Fibroblast of skin of left quadriceps (primary cell): ENCODE measurements at places on chromosomes 13 and 19.

DNA sequence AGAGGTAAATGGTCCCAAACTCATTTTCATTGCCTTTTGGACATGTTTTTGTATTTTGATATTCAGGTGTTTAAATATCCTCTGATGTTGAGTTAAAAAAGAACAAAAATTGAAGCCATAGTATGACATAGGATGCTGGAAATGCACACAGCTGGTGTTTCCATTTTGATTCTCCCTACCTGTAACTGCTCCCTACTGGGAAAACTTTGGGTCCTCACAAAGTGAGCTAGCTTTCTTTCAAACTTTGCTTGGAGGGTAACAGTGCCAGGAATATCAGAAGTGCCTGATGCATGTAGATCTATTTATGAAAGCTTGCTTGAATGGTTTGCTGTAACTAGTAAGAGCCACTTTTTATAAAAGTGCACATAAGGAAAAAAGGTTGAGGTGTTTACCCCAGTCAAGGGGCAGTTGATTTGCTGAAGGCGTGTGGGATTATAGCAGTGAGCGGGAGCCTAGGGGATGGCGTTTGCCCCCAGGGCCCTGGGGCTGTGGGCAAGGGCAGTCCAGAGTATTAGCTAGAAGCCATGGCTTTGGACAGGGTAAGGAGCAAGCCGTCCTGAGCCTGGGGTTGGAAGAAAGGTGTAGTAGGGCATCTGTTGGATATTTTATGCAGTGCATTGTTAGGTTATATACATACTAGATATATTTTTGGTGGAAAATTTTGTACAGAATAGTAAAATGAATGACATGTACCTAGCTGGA is 4.3 kb downstream of the RPS9 start:
- no peak for DNase-seq

- DNase-seq = no peak
These were observed 24.4 kb downstream of the ZNF787 start for GRCh38 chr19:56096665-56097064.

DNA sequence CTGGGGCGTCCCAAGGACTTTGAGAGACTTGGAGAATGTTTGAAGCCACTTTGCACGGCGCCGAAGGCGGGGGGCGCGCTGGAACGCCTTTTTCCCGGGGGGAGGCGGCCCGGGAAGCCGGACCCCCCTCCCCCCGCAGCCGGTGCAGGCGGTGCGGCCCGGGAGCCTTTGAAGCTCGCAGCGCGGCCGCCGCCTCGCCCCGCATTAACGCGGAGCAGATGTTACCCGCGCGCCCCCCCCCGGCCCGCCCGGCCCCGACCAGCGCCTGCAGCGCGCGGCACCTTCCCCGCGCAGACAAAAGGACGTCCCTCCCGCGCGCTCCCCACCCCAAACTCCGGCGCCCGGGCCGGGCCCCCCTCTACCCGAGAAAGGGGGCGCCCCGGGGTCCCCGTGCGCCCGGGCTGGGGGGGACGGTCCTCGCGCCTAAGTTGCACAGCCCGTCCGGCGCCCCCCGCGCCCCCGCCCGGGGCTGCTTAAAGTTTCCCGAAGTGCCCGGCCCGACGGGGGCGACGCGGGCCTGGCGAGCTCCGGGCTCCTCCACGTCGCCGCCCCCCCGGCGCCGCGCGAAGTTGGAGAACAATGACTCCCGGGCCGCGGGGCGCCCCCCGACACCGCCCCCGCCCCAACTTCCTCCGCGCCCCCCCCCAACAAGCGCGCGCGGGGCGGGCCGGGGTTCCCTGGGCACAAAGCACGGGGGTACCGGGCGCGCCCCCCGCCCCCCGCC is 685 bp downstream of the TCF3 start:
- DNase-seq = peak; percentile 2

DNA sequence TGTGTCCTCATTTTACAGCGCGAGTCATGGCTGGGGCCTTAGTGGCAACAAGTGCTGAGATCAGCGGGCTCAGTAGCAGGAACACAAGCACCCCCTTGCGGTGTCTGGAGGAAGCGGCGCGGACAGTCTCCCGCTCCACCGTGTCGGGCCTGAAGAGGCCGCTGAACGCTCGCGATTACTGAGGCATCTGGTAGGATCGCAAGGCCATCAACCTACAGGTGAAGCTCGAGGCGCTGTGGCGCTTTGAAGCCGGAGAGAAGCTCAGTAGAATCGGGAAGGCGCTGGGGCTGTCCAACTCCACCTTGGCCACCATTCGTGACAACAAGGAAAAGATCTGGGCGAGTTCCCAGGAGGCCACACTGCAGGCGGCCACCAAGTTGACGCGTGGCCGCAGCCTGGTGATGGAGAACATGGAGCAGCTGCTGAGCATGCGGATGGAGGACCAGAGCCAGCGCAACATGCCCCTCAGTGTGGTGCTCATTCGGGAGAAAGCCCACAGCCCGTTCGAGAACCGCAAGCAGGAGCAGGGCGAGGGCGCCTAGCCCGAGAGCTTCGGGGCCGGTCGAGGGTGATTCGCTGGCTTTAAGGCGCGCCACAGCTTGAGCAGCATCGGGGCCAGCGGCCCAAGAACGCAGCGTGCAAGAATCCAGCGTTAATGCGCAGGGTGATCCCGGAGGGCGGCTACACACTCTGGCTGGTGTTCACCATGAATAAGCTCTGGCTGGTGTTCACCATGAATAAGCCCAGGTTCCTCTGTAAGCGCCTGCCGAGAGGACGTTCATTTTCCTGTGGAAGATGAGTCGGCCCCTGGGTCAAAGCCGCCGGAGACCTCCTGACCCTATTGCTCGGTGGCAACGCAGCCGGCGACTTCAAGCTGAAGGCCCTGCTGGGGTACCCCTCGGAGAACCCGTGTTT is 8.3 kb upstream of the MZF1 start:
- peak; percentile 61 for DNase-seq

DNA sequence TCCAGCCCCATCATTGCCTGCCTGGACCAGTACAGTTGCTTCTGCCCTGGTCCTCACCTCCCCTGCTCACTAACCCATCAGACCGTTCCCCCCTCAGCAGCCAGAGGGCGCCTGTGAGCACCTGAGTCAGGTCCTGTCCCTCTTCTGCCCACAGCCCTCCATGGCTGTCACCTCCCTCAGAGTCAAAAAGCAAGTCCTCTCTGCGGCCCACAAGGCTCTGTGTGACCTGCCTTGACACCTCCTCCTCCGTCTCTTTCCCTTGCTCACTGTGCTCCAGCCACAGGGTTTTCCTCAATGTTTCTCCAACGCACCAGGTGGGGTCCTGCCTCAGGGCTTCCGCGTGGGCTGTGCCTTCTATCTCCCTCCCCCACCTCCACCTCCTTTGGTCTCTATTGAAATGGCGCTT is 29.4 kb upstream of the PTPRS start:
- no peak for DNase-seq

DNA sequence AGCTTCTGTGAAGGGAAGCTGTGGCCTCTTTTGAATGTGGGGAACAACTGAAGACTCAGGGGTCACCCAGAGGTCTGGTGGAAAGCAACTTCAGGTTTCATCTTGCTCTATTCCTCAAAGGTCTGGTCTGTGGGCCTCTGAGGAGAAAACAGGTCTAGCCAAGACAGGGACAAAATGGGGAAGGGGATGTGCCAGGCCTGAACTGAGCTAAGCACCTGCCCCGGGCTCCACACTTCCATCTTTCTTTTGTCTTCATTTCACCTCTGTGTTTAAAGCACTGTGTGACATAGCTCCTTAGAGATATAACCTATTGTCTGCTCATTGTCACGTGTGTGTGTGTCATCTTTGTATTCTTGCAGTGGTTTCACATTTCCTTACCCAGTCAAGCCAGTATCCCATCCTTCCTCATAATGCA is 19.9 kb upstream of the GDF15 start:
- DNase-seq = no peak

DNA sequence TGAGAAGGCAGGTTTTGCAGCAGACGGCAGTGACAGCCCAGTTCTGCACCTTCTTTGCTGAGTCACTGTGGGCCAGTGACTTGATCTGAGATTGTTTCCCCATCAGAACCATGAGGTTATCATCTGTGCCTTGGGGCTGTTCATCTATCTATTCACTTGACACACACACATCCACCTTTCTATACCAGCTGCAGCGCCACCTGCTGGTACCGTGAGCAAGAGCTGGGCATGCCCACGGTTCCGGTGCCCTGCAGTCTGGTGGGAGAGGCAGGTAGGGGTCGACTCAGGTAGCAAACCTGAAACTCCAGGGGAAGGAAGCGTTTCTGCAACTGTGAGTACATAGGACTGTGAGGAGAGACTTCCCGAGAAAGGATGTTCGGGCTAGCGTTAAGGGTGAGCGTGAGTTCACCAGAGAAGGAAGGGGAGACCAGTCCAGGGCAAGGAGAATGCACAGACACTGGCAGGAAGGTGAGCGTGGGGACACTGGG is 7.5 kb upstream of the LIN7B start:
- no peak for DNase-seq

DNA sequence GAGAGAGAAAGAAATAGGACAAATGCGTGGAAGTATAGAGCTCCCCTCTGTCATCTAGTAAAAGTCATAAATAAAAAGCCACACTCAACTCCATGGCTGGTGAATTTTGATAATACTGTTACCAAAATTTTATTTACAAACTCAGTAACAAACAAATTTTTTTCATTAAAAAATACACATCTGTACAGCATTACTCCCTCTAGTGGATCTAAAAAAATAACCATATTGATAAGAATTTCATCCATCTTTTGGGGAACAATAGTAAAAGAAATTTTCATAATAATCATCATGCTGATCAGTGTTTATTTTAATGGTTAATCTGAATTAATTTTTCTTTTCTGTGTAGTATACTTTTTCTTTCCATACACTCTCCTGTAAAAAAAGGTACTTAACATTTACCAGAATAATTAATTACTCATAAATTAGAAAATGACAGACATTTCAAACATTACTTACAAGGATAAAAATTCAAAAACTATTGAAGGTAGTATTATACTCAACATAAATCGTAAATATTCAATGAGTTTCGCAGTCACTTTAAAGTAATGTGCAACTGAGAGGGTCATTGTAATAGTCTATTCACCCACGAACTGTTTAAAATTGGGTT is 173.5 kb upstream of the LSM14A start:
- DNase-seq = no peak

DNA sequence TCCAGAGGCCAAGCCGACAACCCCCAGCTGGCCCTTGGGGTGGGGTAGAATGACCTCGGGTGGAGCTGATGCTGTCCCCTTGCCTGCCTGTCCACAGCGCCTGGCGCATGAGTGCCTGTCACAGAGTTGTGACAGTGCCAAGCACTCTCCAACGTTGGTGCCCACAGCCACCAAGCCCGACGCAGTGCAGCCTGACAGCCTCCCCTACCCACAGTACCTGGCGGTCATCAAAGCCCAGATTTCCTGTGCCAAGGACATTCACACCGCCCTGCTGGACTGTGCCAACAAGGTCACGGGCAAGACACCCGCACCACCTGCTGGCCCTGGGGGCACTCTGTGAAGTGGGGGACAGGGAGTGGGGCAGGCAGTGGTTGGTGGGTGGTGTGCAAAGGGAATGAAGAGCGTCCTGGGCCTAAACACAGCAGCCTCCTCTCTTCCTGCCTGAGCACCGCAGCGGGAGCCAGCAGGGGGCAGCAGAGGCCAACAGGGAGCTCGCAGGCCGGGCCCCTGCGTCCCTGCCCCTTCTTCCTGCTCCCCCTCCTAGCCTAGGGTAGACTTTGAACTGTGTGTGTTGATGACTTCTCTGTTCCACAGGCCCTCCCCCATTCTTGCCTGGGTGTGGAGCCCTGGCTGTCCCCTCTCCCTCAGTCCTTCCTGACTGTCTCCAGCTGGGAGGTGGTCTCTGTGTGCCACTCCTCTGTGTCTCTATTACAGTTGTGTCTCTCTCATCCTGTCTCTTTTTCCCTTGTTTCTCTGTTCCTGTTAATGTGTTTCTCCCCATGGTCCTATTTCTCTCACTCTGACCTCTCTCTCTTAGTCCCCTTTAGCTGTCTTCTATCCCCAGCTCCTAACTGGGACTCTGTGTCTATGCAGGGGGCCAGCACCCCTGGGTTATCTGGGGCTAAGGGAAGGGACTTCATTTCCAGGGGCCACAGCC is 6.5 kb downstream of the MED29 start:
- DNase-seq = no peak

- DNase-seq = peak; percentile 58
These were observed 142.2 kb downstream of the SIPA1L3 start for GRCh38 chr19:38049105-38049649.

- no peak for DNase-seq
These were observed 791 bp downstream of the PRKD2 start for GRCh38 chr19:46715975-46716671.

DNA sequence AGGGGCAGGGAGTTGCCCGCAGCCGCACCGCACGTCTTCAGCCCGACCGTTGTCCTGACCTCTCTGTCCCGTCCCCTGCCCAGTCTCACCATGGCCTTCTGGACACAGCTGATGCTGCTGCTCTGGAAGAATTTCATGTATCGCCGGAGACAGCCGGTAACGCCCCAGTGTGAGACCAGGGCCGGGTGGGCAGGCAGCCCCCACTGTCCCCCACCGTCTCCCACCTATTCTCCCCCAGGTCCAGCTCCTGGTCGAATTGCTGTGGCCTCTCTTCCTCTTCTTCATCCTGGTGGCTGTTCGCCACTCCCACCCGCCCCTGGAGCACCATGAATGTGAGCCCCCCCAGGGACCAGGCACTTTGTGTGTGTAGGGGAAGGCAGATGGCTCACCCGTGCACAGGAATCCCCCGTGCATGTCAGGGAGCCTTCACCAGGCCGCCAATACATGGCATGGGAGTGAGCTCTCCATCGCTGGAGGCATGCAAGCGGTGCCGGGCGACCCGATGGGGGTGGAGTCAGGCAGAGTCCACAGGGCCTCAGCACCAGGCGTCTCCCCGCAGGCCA is 1.4 kb downstream of the ABCA7 start:
- DNase-seq = no peak

DNA sequence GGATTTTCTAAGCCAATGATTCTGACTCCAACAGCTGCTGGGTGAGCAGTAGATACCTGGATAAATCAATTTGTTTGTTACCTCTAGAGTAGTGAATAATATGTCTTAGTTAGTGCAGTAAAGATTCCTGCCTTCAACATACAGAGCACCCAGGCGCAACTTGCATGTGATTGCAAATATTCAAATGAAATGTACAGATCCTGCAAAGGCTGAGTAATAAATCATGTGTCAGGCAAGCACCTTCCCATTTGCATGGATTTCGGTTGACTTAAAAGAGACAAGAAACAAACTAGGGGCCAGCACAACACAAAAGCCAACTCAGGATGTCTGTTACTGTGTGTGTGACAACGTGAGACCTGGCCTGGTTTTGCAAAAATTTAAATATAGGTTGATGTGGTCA is 79.7 kb downstream of the TNFSF11 start:
- no peak for DNase-seq

DNA sequence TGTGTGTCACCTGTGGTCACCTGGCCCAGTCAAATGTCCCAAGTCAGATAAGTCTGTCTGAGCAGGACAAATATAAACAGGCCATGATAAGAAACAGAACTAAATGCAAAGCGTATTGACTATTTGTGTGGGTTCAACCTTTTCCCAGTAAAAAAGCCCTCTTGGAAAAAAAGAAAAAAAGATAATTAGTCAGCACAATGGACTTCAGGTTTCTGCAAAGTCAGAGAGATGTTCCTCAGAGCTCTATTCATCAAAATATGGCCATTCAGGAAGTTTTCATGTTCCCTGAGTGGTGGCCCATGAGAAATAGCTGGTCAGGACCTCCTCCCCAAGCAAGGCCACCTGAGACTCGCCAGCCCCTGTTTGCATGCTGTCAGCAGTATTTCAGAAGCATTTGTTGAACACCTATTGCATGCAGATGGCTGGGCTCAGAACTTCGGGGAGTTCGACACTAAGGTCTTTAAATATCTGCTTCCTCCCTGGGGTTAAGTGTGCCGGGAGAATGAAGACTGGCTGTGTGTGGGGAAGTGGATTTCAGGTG is 2.7 kb downstream of the FFAR3 start:
- no peak for DNase-seq

- DNase-seq = peak; percentile 69
These were observed 29.4 kb upstream of the NDFIP2 start for GRCh38 chr13:79451500-79451962.
